ENCODE measurements at places on chromosomes 4 and X.

DNA sequence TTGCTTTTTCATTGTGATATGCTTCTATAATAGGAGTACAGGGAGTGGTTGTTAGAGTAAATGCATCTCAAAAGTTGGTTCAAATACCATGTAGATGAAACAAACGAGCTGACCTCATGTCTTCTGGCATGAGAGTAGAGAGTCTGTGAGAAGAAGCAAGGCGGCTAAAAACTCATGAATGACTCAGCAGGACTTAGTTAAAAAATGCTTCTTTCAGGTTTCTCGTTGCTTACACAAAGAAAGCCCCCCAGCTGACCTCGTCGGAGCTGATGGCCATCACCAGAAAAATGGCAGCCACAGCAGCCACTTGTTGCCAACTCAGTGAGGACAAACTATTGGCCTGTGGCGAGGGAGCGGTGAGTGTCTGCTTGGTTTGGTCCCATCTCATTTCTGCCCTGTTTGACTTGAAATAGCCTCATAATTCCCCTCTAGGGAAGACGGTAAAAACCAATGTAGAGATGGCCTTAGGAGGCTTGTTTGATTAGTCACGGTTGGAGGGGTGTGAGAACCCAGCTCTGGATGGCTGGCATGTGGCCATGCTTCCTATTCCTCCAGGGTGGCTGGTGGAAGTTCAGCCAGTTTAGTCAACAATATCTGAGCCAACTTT lies 14.5 kb downstream of the AFP start:
- DNase-seq = peak; percentile 73

- peak; percentile 90 for DNase-seq
Measured at GRCh38 chrX:74420196-74421035, 877 bp upstream of the SLC16A2 start.

- no peak for DNase-seq
Measured at GRCh38 chr4:47741200-47741599, 96.7 kb downstream of the CORIN start.

- no peak for DNase-seq
Measured at GRCh38 chrX:45696736-45697135, 496.1 kb upstream of the DIPK2B start.

All from endodermal cell (in vitro differentiated cells).